ENCODE measurements at places on chromosomes 3 and 15.

DNA sequence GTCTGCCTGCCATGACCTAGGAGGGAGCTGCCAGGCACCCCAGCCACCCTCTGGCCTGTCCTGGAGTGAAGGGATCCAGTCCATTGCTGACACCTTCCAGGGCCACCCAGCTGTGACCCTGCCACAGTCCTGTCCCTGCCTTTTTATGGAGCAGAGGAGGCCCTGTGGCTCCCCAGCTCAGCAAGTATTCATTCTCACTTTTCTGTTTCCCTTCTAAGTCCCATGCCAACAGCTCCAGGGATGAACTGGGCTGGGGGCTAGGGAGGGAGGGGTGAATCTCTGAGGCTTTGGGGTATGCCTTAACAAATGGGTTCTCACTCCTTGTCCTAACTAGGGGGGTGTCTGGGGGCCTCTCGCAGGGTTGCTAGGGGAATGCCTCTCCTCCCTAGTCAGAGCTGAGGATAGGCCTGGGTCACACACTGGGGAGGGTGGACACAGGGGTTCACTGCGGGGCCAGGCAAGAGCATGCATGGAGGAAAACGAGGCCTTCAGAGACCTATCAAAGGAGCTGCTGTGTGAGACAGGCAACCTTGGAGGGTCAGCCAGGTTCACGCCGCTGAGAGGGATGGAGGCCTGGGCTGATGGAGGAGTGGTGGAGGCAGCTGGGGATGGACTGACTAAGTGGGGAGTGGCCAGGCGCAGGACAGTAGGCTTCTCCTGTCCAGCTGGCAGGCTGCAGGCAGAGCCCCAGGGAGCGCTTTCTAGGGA is 31.8 kb downstream of the EPHB3 start:
- H3K27ac ChIP-seq = no peak overlapping the region
- peaks cover 42% of the 10 kb centered on the region for H3K4me1 ChIP-seq
- H3K36me3 ChIP-seq = no peaks in the 10 kb centered on the region
- H3K27me3 ChIP-seq = no peaks in the 10 kb centered on the region
- no peak overlapping the region for H3K4me3 ChIP-seq

DNA sequence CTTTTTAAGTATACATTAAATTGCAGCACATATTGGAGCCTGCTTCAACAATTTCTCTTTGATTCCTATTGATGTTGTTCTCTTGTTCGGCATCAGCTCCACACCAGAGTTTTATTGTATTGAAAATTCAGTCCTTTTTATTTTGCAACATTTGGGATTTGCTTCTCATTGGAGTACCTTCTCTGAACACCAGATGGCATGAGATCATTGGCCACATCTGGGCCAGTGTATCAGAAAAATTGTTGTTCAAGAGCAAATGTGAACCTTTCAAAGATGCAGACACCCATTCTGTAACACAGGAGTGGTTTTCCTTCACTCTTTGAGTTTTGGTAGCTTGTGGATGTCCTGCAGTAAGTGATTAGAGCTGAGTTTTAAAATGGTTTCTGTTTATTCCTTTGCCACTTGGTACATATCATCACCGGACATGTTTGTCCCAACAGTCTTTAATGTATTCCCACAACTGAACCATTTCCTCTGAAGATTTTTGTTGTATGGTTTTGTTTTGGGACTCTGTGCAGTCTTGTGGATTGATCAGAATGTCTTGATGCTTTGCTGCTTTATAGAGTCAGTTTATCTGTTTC is 96.1 kb downstream of the MCTP2 start:
- H3K36me3 ChIP-seq = no peaks in the 10 kb centered on the region
- H3K4me3 ChIP-seq = no peak overlapping the region
- H3K27me3 ChIP-seq = no peaks in the 10 kb centered on the region
- DNase-seq = no peak

DNA sequence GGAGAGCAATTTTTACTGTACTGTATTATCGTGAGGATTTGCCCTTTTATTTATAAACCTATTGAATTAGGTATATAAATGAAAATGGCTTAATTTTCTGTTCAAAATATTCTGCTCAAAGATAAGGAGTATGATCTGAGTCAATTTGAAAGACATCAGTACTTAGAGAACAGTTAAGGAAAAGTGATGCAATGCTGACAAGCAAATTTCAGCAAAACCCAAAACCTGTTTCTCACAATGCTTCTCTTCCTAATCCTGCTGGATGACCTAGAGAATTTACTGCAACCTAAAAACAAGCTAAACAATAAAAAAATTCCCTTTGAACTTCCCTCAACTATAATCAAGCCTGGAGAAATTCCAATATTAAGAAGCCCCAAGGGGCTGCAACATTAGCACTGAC is 82.7 kb downstream of the RFX7 start:
- no peaks in the 10 kb centered on the region for H3K4me1 ChIP-seq
- H3K27me3 ChIP-seq = no peaks in the 10 kb centered on the region
- no peak overlapping the region for H3K27ac ChIP-seq
- no peak for DNase-seq

- H3K36me3 ChIP-seq = no peaks in the 10 kb centered on the region
- no peak overlapping the region for H3K4me3 ChIP-seq
- no peak for DNase-seq
- no peak overlapping the region for H3K27ac ChIP-seq
- H3K4me1 ChIP-seq = no peaks in the 10 kb centered on the region
Observed at GRCh38 chr3:179929091-179929529, 107.6 kb downstream of the PEX5L start.

DNA sequence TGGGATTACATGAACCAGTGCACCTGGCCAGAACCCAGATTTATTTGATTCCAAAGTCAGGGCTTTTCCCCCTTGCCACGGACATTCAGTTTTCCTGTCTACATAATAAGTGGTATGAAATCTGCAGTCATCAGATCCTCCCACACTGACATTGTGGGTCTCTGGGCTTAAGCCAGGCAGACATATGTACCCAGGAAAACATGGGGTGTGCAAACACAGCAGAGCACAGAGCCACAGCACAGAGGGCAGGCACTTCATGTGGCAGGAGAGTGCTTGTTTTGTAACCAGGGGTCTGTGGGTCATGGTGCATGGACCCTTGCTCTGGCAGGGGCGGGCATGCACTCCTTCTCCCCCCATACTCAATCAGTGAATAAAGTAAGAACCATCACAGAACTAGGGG is 6.1 kb upstream of the ABTB1 start:
- H3K27ac ChIP-seq = no peak overlapping the region
- no peak overlapping the region for H3K4me3 ChIP-seq
- no peaks in the 10 kb centered on the region for H3K27me3 ChIP-seq
- no peaks in the 10 kb centered on the region for H3K36me3 ChIP-seq

DNA sequence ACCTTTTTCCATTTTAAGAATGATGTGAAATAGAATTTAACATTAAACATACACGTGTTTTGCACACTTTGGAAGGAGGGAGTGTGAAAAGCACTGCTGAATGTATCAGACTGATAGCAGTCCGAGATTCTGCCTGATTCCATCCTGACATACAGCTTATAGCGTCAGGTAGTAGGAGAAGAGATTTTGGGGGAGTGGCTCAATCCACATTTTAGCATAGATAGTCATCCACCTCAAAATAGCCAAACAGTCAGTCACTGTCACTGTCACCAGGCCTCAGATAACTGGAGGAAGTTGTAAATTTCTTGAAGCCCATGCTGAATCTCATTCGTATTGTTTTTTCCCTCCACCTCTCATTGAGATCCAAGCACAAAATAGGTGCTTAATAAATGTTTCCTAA is 35.4 kb upstream of the ARHGEF26 start:
- H3K4me3 ChIP-seq = no peak overlapping the region
- H3K4me1 ChIP-seq = no peaks in the 10 kb centered on the region
- no peaks in the 10 kb centered on the region for H3K27me3 ChIP-seq

DNA sequence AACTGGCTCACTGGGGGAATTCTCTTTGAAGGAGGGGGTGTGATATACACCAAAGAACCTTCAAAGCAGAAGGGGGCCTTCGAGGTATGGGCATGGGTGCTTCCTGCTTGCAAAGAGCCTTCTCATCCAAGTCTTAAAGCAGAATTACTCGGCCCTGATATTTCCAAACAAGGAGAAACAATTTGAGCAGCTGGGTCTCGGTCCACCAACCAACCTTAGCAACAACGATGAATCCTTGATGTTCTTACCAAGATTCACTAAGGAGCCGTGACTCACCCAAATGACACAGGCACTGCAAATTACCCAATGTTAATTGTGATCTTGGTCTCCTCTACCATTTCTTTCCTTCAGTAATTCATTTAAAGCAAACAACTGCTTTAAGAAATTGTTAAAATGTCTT is 7.7 kb downstream of the HOMER2 start:
- no peaks in the 10 kb centered on the region for H3K4me1 ChIP-seq
- no peak for DNase-seq
- H3K27me3 ChIP-seq = no peaks in the 10 kb centered on the region
- H3K4me3 ChIP-seq = no peak overlapping the region
- no peaks in the 10 kb centered on the region for H3K36me3 ChIP-seq
- H3K27ac ChIP-seq = no peak overlapping the region

- H3K27ac ChIP-seq = no peak overlapping the region
- H3K4me3 ChIP-seq = no peak overlapping the region
- no peaks in the 10 kb centered on the region for H3K36me3 ChIP-seq
- no peaks in the 10 kb centered on the region for H3K27me3 ChIP-seq
- H3K4me1 ChIP-seq = no peaks in the 10 kb centered on the region
Observed at GRCh38 chr3:10912786-10913185, 79.8 kb upstream of the SLC6A1 start.

GRCh38 chr15:28942571-28942970 is 56.8 kb downstream of the APBA2 start:
- no peaks in the 10 kb centered on the region for H3K4me1 ChIP-seq
- no peaks in the 10 kb centered on the region for H3K36me3 ChIP-seq
- H3K27me3 ChIP-seq = no peaks in the 10 kb centered on the region
- H3K27ac ChIP-seq = no peak overlapping the region

GRCh38 chr3:43005253-43005652 is 26.1 kb downstream of the GASK1A start:
- H3K4me1 ChIP-seq = peaks cover 17% of the 10 kb centered on the region
- no peaks in the 10 kb centered on the region for H3K27me3 ChIP-seq
- H3K4me3 ChIP-seq = no peak overlapping the region
- H3K36me3 ChIP-seq = no peaks in the 10 kb centered on the region
- no peak for DNase-seq

- H3K36me3 ChIP-seq = no peaks in the 10 kb centered on the region
- no peak for DNase-seq
Observed at GRCh38 chr3:23389089-23389488, 186.0 kb downstream of the UBE2E2 start.

- H3K4me3 ChIP-seq = no peak overlapping the region
- H3K27ac ChIP-seq = no peak overlapping the region
- H3K4me1 ChIP-seq = no peaks in the 10 kb centered on the region
- no peaks in the 10 kb centered on the region for H3K27me3 ChIP-seq
- DNase-seq = no peak
Observed at GRCh38 chr3:188539631-188540194, 385.8 kb downstream of the LPP start.

DNA sequence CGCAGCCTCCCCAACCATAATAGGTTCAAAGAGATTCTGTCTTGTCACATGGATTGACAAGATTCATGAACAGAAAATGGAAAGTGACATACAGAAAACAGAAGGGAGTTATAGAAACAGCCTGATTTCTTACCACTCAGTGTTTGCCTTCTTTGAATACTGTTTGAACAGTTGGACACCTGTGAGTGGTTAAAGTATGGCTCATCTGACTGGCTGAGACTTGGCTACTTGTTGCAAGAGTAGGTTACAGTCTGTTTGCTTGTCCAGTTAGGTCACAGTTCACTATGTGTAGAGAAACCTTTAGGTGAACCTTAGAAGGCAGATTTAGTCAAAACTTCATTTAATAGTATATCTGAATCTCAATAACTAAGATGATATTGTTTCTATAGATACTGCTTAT is 1003.9 kb upstream of the EPHA6 start:
- H3K4me1 ChIP-seq = no peaks in the 10 kb centered on the region
- H3K4me3 ChIP-seq = no peak overlapping the region
- no peaks in the 10 kb centered on the region for H3K36me3 ChIP-seq
- H3K27me3 ChIP-seq = no peaks in the 10 kb centered on the region
- no peak for DNase-seq

DNA sequence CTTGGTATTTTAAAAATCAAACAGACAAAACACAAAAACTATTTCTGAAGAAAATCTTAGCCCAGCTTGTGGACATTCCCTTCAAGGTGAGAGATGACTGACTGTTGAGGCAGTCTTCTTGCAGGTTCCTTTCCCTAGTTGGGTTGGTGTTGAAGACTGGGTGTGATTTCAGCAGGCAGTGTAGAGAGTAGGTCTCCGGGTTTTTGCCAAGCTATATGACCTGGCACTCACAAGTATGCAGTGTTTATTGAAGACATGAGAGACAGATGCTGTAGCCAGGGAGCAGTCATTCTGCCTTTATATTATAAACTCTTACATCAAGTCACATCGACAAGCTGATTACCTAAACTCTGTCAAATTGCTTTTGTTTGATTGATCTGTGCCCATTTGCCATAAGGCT is 17.5 kb downstream of the SENP8 start:
- H3K4me1 ChIP-seq = no peaks in the 10 kb centered on the region
- H3K4me3 ChIP-seq = no peak overlapping the region
- H3K27me3 ChIP-seq = no peaks in the 10 kb centered on the region
- H3K27ac ChIP-seq = no peak overlapping the region

- H3K27me3 ChIP-seq = no peaks in the 10 kb centered on the region
- DNase-seq = no peak
- H3K36me3 ChIP-seq = no peaks in the 10 kb centered on the region
- H3K27ac ChIP-seq = no peak overlapping the region
- no peak overlapping the region for H3K4me3 ChIP-seq
Observed at GRCh38 chr15:60529332-60529731, 50.4 kb upstream of the ICE2 start.

GRCh38 chr15:79769069-79769481 is 127.7 kb downstream of the MTHFS start:
- H3K27ac ChIP-seq = no peak overlapping the region
- no peak for DNase-seq
- H3K36me3 ChIP-seq = no peaks in the 10 kb centered on the region
- H3K27me3 ChIP-seq = peaks cover 5% of the 10 kb centered on the region

GRCh38 chr15:87610366-87610765 is 646.2 kb downstream of the NTRK3 start:
- no peaks in the 10 kb centered on the region for H3K27me3 ChIP-seq
- H3K4me3 ChIP-seq = no peak overlapping the region

GRCh38 chr3:80734483-80734882 is 966.7 kb upstream of the ROBO1 start:
- no peak overlapping the region for H3K27ac ChIP-seq
- no peaks in the 10 kb centered on the region for H3K27me3 ChIP-seq
- H3K4me3 ChIP-seq = no peak overlapping the region
- no peaks in the 10 kb centered on the region for H3K4me1 ChIP-seq
- DNase-seq = no peak
- no peaks in the 10 kb centered on the region for H3K36me3 ChIP-seq

- no peak overlapping the region for H3K27ac ChIP-seq
- DNase-seq = no peak
- H3K4me3 ChIP-seq = no peak overlapping the region
- H3K4me1 ChIP-seq = peaks cover 6% of the 10 kb centered on the region
- peaks cover 8% of the 10 kb centered on the region for H3K27me3 ChIP-seq
Observed at GRCh38 chr3:186121968-186122367, 13.1 kb upstream of the ETV5 start.

GRCh38 chr3:10822708-10823515 is 6.9 kb downstream of the SLC6A11 start:
- H3K36me3 ChIP-seq = no peaks in the 10 kb centered on the region
- H3K4me1 ChIP-seq = no peaks in the 10 kb centered on the region
- H3K4me3 ChIP-seq = no peak overlapping the region
